Activated T-cell treated with anti-CD3 and anti-CD28 coated beads, Interleukin-2, amount 50 U/mL, for 4 hours (primary cell): ENCODE measurements at places on chromosomes 1 and 21.
A peak's percentile ranks its signal among the peaks of the same experiment; 100 is the strongest.

DNA sequence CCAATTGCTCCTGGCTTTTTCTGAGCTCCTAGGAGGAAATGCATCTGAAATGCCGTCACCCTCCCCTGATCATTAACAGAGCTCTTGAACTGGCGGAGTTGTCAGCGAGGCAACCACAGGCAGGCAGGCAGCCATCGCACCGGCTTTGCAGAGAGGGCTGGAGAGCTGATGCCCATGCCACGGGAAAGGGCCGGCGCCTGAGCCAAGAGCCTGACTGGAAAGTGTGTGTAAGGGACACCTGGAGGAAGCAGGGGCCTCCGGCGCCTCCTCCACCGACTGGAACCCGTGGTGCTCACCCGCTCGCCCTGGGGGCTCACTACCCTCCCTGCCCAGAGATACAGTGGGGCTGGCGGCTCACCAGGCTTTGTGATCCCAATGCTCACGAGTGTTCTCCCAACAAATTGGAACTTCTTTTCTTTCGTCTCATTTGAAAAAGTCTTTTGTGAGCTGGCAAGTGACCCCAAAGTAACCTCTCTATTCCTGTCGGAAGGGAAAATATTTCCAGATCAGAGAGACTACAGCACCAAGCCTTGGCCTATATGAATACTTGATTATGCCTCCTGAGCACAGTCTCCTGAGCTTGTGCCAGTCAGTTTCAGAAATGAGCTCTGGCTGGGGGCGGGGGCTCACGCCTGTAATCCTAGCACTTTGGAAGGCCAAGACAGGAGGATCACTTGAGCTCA is 97.7 kb upstream of the SLC25A33 start:
- DNase-seq, result no peak

DNA sequence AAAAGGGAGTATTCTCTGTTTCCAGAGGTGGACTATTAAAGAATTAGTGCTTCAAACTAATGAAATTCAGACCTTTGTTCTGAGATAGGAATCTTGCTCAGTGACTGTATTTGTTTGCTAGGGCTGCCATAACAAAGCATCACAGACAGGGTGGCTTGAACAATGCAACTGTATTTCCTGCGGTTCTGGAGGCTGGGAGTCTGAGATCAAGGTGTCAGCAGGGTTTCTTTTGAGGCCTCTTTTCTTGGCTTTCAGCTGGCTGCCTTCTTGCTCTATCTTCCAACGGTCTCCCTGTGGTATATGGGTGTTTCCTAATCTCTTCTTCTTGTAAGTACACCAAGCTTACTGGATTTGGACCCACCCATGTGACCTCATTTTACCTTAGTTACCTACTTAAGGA is 264.6 kb upstream of the PROX1 start:
- no peak for DNase-seq

GRCh38 chr1:79124756-79125155 is 118.2 kb upstream of the ADGRL4 start:
- no peak for DNase-seq

DNA sequence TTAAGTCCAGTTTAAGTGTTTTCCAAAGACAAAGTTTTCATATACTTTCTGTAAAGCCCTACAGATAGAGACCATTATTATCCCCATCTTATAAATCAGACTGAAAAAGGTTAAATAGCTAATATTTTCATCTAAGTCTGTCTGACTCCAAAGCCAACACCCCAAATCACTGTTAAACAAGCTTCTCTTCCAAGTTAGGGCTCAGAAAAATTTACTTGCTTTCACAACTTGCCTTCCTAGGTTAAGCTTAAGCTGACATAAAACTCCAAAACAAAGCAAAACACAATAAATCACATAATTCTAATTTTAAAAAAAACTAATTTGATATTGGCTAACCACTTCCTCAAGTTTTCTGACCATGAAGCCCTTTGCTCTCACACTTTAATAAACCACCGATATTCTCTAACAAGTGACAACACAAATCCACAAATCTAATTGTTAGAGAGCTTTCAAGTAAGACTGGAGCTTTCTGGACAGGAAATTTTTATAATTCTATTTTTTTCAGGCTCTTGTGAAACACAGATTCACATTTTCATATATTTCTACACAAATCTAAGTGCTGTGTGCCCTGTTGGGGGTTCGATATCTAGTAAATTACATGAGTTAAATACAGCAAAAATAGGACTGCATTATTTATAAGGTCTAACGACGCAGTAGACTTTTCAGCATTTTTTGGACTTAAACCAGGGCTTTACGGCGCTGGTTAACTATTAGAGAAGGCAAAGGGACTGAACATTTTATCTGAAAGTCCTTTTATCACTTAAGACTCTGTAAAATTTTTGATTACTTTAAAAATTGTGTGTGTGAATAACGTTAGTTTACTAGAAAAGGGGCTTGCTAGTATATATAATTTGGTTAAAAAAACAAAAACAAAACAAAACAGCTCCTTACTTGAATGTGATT is 2.1 kb downstream of the GNG12 start:
- DNase-seq, result no peak

GRCh38 chr1:7322283-7322785 is 448.8 kb upstream of the VAMP3 start:
- DNase-seq, result no peak

DNA sequence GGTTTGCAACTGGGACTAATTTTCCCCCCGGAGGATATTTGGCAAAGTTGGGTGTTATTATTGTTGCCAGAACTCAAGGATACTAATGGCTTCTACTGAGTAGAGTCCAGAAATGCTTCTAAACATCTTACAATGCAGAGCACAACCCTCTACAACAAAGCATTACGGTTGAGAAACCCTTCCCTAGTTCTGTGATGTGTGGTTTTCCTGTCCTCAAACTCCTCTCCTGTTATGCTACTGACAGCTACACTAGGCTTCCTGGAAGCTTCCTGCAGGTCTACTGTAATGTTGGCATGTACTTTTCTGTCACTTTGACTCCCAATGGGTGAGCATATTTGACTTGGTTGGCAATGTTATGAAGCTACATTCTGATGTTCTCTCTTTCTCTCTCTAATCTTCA is 1656.9 kb downstream of the MRPL39 start:
- no peak for DNase-seq

DNA sequence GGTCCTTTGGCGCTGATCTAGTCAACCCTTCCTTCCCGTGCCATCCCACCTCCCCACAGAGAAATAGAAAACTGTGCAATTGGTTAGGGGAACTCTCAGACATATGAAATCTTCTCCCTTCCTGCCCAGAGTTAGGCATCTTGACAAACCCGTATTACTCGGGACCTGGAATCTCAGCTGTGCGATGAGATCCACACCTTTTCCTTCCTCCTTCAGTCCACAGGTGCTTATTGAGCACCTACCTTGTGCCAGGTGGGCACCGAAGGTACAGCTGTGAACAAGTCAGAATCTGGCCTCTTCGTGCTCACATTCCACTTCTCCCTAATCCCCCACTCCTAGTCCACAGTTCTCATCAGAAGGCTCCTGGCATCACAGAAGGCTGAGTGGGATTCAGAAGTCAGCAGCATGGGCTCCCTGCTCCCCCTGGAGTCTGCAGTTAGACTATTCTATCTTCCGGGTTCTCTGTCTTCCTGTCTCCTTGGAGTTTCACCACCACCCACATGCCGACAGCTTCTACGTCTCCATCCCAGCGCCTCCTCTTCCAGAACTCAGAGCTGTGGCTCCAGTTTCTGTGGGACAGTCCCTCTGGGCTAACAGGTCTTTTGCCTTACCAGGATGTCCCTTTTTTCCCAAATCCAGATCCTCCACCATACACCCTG is 23.0 kb downstream of the KNCN start:
- DNase-seq, result no peak

- DNase-seq, result no peak
Measured at GRCh38 chr1:222777977-222778376, 36.9 kb upstream of the DISP1 start.

GRCh38 chr1:65146908-65147423 is 1.0 kb upstream of the AK4 start:
- DNase-seq, result no peak

GRCh38 chr1:12191242-12192032 is 24.6 kb downstream of the TNFRSF1B start:
- no peak for DNase-seq

DNA sequence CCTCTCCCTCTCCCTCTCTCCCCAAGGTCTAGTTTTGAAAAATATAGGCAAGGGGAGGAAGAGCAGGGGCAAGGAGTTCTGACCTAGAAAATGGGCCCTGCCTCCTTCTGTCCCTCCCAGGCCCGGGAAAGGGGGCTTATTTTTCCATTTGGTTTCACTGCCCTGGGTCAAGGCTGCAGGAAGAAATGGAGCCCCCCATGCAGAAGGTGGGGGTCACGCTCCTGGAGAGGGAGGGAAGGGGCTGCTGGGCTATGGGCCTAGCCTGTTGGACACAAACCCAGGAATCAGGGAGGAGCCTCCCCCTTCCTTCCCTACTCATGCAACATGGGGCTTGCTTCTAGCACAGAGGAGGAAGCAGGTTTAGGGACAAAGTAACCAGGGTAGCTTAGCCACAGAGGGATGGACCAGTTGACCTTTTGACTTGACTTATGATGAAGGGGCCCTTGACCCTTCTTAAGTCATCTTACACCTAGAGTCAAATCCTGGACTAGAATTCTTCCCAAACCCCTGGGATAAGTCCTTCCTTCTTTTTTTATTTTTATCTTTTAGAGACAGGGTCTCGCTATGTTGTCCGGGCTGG is 70.4 kb upstream of the SSBP3 start:
- DNase-seq, result no peak

DNA sequence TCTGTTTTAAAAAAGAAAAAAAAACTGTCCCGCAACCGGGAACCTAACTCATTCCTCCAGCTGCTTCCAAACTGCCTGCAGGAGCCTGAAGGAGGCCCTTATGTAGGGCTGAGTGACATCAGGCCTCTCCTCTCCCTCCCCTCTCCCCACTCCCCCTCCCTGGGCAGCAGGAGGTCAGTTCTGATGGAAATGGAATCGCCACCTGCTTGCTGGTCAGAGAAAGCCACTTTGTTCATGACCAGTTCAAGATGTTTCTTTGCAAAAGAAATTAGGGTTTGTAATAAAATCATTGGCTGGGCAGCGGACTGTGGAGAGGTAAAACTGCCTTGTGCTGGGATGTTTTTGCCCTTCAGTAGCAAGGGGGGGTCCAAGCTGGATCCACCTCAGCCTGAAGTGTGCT is at the start of gene MAP1LC3C:
Gene MAP1LC3C, minus strand, starts transcription at position 73 of the 400 bp plus-strand sequence. CDS start 90 bp downstream, outside the sequence.
- no peak for DNase-seq

- DNase-seq, result peak; percentile 61
Measured at GRCh38 chr1:207885129-207886032, 25.5 kb downstream of the CD34 start.

DNA sequence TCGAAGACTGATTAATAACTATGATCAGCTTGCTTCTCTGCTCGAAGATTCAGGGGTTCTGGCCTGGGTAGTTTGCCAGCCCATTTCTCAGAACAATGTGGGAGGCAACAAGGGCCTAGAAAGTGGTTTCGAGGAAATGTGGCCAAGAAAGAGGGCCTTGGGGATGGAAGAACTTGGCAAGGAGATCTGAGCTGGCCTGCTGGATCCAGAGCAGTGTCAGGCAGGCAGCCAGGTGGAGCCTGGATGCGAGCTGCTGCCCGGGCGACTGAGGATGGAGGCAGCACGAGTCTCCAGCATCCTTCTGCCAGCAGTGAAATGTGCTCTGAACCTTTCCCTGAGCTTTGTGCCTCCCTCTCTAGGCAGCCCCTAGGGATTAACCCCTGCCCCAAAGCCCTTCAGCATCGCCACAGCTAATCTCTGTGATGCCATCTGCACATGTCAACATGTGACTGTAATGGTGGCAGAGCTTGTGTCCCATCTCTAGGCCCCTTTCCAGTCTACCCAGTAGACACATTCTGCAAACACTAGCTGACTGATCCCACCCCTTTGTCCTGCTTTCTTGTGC is 61.0 kb upstream of the NEK2 start:
- no peak for DNase-seq

- no peak for DNase-seq
Measured at GRCh38 chr1:164922585-164922984, 363.6 kb downstream of the PBX1 start.

- DNase-seq, result no peak
Measured at GRCh38 chr21:46110499-46111192, 12.7 kb downstream of the COL6A2 start.

- DNase-seq, result no peak
Measured at GRCh38 chr1:14522926-14523241, 75.6 kb upstream of the KAZN start.

DNA sequence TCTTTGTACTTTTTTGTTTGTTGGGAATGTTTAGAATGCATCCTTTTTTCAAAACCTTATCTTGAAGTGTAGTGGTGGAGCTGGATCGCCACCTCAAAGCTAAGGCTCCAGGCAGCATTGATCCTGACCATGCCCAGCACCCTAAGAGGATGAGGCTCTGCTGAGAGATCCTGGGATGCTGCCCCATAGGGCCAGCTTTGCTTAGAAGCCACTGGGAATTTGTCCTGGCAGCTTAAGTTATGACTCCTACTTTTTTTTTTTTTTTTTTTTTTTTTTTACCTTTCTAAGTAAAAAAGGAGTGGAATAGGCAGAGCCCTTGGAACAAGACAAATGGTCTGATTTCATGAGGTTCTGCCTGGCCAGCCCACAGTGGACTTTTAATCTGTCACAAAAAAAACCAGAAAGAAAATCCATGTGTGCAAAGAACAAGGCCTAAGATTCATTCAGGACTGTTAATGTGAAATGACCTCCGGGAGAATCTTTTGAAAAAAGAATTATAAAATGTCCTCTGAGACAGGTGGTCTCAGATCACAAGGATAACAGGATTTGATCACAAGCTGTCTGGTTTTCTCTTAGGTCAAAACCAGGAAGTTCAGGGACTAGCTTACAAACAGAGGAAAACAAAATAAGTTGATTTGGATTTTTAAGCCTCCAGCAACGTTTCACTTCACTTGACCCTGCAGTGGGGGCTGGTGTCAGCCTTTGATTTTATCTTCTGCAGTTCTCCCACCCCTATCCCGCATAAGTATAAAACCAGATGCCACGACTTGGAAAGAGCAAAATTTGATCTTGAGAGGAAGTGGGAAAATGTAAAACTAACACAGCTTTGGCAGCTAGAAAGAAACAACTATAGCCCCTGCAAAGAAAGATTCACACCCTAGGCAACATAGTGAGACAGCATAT is 25.9 kb upstream of the RAP1A start:
- no peak for DNase-seq

DNA sequence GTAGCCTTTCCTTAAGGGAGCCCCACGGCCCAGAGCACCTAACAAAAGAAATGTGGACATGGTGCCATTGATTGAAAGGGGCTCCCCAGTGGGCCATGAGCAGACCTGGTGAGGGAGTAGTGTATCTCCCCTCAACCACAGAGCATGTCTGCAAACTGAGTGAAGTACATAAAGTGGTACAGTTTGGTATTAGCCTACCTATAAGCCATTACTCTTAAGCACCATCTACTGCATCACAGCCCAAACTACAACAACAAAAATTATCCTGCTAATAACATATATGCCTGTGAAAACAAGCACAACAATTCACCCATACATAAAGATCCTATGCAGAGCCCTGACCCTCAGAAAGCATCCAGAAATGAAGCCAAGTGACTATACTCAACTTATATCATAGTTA is 407.8 kb downstream of the PTPRC start:
- no peak for DNase-seq

DNA sequence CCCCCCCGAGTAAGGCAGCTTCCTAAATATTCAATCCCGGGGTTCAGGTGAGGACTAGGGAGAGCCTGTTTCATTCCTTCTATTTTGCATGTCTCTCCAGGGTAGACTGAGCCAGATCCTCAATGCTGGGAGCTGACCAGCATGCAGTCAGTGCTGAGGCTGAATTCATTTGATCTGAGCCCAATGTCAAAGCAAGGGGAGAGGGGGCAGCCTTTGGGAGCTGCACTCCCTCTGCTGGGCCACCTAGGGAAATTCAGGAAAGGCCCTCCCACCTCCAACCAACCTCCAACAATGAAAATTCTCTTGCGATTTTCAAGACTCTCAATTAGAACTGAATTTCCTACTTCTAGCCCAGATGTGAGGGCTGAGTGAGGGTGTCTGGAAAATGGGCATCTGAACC is 371.2 kb downstream of the NPHP4 start:
- no peak for DNase-seq
